BE2C (cell line): ENCODE measurements at places on chromosomes 3 and 15.

GRCh38 chr3:179710079-179710478, 57.2 kb downstream of the USP13 start:
- no peak for DNase-seq

DNA sequence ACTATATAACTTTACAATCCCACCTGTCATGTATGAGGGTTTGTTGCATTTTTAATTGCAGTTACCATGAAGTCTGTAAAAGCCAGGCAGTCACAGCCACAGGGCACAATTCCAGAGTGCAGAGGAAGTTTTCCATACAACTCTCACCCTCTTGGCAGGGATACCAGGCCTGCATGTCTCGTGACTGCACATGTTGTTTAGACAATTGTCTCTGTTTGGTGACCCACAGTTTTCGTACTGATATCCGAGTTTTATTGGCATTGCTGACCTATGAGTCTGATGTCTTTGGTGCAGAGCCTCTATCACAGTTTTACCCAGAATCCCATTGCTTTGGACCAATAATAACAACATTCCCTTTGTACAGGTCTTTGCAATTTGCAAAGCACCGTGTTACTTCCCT, 24.9 kb upstream of the MYZAP start:
- no peak for DNase-seq

DNA sequence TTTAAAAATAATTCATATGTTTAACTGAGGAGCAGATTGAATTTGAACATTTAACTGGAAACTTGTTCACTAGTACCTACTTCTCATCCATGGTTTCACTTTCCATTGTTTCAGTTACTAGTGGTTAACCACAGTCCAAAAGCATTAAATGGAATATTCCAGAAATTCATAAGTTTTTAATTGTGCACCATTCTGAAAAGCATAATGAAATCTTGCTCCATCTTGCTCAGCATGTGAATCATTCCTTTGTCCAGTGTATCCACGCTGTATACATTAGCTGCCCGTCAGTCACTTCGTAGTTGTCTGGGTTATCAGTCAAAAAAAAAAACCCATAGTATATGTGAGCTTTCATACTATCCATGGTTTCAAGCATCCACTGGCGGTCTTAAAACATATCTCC, 217.6 kb downstream of the TPRG1 start:
- DNase-seq: no peak

DNA sequence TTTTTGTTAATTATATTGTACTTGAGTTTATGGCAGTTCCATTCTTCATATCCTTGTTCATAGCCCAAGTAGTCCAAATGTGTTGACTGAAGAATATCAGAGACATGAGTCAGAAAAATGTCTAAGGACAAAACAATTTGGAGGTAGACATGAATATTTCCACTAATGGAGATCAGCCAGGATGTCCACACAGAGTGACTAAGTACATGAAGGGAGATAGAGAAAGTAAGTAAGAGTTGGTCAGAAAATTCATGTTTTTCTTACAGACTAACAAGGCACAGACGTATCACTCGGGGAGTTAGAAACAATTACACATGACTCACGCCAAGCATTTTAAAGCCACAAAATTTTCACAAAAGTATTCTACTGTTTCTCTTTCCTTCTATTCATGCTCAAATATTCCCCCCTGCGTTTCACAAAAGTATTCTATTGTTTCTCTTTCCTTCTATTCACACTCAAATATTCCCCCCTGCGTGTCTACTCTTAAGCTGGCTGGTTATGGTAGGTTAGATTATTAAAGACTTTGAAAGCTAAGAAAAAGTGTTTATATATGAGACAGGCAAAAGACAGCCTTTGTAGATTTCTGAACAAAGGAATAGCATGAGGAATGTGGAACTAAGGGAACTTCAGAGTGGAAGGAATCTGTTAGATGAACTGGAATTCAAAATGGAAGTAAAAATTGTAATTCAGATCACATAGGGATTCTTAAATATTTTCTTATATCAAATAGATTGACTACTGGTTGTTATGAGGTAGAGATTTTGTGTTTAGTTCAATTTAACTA, 648.7 kb upstream of the CCDC54 start:
- DNase-seq: no peak

DNA sequence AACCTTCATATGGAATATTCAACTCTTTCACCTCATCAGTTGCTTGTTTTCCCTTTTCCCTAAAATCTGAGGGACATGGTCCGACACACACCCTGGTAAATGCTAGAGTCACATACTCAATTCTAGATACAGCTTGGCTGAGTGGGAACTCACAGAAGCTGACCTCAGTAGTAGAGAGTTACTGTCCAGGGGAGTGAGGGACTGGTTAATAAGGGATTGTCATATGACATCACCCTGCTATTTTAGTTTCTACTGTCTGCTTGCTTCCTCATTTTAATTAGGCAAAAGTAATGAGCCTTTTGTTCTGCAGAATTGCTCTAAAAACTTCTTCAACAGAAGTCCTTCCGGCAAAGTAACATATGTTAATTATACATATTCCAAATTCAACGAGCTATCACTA, 244.5 kb downstream of the ZIC4 start:
- DNase-seq: no peak

GRCh38 chr3:149658744-149659497, 1.1 kb upstream of the WWTR1 start:
- no peak for DNase-seq

DNA sequence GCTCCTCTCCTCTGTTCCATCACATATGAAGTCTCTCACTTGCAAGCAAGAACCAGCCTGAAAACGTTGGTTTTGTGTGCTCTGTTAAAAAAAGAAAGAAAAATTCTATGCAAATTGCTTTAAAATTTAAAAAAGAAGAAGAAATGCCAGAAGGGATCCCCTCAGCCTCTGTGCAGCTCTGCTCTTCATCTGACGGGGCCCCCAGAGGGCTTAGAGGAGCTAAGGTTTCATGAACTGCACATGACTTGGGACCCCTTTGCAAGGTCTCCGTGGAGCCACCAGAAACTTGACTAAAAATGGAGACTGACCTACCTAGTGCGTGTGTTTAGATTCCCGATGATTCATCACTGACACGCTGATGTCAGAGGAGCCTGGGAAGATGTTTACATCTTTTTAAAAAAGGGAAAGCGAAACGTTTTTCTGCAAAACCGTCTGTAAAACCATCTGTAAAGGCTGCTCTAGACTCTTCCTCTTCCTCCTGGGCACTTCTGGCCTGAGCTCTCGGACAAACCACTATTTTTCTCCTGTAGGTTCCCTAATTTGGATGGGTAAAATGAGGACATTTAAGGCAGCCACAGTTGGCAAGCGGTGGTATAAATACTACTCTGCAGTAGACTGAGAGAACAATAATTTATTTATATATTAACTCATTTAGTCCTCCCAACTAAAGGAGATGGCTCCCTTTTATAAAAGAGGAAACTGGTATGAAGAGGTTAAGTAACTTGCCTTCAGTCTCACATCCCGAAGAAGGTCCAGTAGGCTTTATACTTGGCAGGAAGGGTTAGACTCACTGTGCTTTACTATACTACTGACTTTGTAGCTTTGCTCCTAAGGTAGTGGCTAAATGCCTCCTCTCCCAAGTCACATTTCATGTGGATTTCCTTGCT, 67.2 kb upstream of the POLG start:
- no peak for DNase-seq

DNA sequence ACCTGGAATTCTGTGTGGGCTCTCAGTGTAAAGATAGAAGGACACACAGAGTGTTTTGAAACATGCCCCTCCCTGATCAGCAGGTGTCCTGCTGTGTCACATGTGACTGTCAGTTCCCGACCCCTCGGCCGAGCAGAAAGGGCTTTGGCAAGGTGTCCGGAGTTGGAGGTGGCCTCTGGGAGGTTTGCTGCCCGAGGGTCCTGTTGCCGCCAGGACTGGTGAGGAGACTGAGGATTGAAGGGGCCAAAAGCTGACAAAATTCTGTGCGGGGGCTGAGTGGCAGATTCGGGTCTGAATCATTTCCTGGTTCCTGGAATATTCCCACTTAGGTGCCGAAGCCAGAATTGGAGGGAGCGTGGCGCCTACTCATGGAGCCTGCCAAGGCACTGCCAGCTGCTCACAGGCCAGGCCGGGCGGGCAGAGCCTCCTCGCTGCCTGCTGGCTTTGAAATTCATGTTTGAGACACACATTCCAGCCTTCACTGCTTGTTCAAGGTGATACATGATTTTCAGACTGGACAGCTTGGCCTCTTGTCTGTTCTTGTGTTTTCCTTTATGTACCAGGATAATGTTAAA, 83.8 kb downstream of the APBA2 start:
- no peak for DNase-seq

DNA sequence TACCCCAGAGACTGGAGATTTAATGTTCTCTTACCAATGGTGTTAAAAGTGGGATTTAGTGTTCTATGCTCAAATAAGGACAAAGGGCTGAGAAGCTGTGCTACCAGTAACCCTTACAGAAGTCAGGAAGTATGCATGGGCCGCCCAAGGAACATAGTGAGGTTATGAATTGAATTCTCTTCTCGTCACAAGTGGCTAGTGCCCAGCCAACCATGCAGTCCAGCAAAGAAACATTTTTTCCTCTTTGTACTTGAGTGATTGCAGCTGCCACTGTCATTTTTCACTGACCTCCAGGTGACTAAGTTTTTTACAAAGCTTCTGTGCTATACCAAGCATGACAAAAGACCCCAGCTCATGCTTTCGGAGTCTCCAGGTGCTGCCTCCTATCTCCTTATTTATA, 110.6 kb upstream of the DCBLD2 start:
- DNase-seq: peak; percentile 9

DNA sequence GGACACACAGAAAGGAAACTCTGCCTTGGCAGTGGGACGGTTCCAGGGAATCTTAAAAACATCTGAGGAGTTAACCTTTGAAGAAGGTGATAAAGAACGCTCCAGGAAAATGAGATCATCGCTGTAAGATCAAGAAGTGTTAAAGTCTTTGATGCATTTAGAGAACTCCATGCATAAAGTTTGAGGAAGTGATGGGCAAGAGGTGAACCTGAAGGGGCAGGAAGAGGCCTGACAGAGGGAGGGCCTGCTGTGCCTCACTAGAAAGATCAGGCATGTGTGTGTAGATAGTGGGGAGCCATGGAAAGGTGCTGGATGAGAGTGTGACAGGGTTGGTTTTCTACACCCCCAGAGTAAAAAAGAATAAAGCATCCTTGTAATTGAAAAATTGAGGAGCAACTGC, 889.2 kb downstream of the MCTP2 start:
- no peak for DNase-seq

GRCh38 chr15:74402873-74403587, 30.7 kb downstream of the SEMA7A start:
- DNase-seq: no peak

DNA sequence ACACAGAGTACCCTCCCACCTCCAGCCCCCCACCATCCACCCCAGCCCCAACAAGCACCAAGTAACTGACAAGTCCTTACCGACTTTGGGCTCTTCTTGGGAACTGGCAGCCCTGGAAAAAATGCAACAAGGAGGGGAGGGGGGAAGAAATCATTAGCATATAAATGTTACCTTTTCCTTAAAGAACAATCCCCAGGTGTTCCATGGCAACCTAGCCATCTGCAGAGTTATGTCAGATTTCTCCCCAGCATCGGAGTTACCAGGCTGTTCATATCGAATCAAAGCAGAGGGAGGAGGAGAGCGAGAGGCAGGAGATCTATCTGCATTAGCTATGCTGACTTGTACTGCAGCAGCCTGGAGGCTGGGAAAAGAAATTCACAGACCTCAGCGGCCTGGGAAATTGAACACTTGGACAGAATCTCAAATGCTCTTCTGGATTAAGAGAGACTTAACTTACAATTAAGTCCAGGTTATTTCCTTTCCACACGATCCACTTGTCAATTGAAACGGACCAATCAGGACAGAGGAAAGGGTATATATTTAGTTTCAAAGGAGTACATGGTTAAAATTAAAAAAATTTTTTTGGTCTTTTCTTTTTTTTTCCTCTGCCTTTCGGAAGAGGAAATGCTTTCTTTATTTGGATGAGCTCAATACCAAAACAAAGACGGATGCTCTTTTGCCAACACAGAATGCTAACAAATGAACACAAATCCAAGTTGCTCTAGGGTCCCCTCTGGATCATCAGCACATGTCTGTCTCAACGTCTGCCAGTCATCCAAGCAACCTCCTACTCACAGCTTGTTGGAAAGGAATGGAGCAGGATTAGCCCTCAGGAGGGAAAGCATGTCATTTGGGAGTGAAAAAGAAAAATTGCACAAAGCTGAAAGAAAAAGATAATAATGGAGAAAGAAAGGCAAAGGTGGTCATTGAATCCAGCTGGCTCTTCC, 637.1 kb downstream of the MAGI1 start:
- no peak for DNase-seq

- no peak for DNase-seq
These were observed 70.1 kb upstream of the RORA start for GRCh38 chr15:61299075-61299763.
